Stimulated activated CD8-positive, alpha-beta memory T cell treated with anti-CD3 and anti-CD28 coated beads, Interleukin-7, amount 100 ng/mL, for 4 hours (primary cell): ENCODE measurements at places on chromosomes 4 and X.

- no peak for DNase-seq
Observed at GRCh38 chrX:2283111-2283859, 217.5 kb downstream of the DHRSX start.

DNA sequence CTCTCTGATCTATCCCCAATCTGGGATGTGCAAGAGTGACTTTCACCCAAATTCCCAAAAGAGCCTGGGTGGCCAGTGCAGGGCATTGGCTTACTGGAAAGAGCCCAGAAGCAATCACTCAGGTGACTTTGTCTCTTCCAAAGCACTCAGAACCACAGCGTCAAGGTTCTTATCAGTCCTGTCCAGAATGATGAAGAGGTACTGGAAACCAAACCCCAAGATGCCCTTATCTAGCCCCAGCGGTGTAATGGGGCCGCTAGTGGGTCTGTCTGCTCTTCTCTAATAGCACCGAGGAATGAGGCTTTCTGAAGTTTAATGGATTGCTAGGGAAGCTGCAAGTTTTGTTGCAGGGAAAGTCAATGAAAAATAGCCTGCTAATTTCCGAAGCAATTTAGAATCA lies 21.6 kb downstream of the CLNK start:
- no peak for DNase-seq

- no peak for DNase-seq
Observed at GRCh38 chrX:19789376-19789775, 98.0 kb downstream of the SH3KBP1 start.

DNA sequence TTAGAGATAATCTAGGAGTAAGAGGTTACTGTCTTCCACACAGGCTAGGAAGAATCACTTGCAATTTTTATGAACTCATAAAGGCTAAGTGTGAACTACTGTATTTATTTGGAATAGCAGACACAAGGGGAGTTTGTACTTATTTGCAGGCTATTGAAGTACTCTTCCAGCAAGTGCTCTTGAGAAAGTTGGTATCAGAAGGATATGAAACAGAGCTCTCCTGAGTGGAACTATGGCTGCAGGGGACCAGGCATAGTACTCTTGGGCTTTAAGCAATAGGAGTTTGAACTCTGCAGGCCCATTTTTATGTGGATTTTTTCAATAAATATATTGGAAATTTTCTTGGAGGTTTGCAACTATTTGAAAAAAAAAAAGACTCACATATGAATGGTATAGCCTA lies 756.3 kb upstream of the ATOH1 start:
- no peak for DNase-seq

- no peak for DNase-seq
Observed at GRCh38 chr4:6287017-6287788, 17.6 kb downstream of the WFS1 start.

DNA sequence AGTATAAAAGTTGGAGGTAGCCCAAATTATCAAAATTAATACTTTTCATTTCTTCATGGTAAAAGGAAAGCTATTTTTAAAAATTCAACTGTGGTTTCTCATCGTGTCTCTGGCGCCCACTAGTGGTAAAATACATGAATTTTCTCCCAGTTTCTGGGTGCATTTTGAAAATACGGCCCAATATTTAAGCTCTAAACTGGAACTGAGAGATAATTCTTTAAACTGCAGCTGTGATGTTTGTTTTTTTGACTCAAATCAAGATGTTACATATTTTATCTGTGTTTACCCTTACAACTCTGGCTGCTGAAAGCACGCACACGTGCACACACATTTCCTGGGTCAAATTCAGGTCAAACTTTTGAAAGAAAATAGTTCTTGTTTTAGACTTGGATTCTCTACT lies 123.9 kb upstream of the ACSL4 start:
- DNase-seq: no peak

- DNase-seq: no peak
Observed at GRCh38 chr4:122129061-122129460, 23.1 kb upstream of the BLTP1 start.

GRCh38 chr4:6917461-6918271 lies 8.0 kb downstream of the TBC1D14 start:
- no peak for DNase-seq

DNA sequence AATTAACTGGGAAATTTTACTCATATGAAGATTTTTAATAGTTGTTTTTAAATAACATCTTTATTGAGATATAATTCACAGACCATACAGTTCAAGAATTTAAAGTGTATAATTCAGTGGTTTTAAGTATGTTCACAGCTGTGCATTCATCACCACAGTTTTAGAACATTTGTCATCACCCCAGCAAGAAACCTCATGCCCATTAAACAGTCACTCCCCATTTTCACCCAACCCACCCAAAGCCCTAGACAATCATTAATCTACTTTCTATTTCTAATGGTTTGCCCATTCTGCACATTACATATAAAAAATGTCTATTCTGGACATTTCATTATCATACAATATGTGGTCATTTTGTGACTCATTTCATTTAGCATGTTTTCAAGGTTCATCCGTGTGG lies 2.8 kb downstream of the UPRT start:
- no peak for DNase-seq

DNA sequence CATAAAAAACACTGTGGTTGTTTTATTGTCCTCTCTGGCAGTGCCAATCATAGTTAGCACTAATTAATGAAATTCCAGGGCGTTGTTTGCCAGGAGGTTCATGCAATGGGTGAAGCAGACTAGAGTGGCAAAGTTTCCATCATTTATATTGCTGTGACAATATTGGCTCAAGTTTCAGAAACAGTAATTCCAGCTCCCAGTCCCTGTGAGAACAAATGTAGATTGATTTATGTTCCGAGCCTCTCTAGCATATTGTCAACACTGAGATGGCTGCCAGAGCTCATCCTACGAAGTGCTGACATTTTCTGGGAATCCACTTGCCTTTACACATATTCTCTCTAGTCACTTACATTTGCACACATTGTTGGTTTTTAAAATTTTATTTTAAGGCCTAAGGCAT lies 440.0 kb upstream of the IGFBP7 start:
- DNase-seq: no peak

- no peak for DNase-seq
Observed at GRCh38 chrX:46912098-46912602, at the start of gene JADE3. Gene JADE3 (plus strand): TSS chrX:46912421. CDS start chrX:46984895, 72,474 bp downstream.

DNA sequence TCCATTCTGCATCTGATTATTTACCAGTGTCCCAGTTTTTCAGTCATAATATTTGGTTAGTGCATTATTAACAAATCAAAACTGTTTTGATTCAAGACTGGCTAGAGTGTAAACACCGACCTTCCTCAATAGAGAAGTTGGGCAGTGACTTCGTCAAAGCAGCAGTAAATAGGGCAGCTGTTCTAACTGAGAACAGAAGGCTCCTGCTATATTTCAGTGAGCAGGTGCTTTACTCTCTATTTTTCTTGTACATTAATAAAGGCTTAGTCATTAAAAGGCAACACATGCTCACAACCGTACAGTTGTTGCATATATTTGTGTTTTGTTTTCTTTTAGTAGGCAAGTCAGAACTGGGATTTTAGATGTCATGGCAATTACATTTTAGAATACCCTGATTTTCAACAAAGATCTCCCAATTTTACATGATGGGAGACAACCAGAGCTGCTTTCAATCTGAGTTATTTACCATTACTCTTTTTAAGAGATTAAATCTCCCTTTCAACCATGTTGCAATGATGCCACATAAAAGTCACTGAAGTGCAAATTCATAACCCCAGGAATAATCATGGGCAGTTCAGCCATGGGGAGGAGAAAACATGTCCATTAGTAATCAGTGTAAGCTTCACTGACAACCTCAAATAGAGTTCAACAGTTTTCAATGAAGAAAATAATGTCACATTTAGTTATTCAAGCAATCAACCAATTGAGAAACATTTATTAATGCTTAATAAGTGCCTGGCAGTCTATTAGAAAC lies 233.3 kb downstream of the NDST4 start:
- no peak for DNase-seq

GRCh38 chrX:65928522-65928921 lies 111.4 kb downstream of the VSIG4 start:
- DNase-seq: no peak

DNA sequence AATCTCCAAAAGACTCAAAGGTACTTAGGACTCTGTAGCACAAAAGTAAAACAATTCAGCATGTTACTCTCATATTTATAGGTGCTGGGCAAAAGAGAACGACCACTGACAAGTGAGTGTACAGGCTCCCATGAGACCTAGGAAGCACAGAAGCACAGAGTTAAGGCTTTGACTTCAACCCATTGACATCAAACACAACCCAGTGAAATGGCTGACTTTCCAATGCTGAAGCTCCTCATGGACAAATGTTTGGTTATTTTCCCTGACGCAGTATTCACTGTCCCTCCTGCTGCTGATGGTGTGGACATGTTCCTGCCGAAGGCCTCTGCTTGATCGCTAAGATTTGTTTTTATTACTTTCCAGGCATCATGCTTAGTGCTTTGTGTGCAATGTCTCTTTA lies 148.7 kb downstream of the TSPAN5 start:
- DNase-seq: no peak

DNA sequence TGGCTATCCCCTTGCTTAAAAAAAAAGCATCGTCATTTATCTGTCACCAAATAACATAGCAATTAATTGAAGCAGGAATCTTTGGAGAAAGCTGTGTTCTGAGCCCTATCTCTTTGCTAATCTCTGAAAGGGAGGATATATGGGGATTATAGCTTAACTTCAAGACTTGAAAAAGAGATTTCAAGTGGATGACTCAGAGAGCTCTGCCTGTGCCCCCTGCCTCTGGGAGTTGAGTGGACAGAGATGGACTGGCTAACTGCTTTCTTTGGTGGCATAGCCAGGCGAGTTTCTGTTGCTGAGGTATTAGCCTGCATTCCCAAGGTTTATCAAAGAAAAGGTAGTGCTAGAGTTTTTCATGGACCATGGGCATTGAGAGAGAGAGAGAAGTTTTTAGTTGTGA lies 91.6 kb downstream of the DDIT4L start:
- no peak for DNase-seq

DNA sequence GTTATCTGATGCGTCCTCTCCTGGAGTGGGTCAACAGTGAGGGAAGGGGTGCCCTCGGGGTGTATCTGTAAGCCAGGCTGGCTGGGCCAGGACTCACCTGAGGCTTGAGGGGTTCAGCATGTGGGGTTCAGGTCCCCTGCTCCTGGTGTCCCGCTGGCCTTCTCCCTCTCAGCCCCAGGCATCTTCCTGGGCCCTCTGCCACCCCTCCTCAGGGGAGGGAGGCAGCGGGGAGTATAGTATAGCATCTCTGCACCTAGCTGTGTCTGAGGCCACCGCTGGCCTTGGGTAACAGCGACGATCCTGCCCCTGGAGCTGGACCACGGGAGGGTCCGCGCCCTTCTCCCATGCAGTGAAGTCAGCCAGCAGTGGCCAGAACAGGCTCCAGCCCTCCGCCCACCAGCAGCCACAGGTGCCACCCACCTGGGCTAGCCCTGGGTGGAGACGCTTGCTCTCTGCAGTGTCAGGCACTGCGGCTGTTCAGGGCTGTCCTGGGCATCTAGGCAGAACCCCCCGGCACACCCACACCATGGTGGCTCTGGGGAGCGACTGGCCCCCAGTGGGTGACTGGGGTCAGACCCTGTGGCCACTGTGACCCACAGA lies 110.7 kb upstream of the NKX1-1 start:
- no peak for DNase-seq

- DNase-seq: no peak
Observed at GRCh38 chr4:144599621-144600020, 46.3 kb upstream of the HHIP start.

- no peak for DNase-seq
Observed at GRCh38 chr4:137664046-137664387, 131.7 kb upstream of the PCDH18 start.

DNA sequence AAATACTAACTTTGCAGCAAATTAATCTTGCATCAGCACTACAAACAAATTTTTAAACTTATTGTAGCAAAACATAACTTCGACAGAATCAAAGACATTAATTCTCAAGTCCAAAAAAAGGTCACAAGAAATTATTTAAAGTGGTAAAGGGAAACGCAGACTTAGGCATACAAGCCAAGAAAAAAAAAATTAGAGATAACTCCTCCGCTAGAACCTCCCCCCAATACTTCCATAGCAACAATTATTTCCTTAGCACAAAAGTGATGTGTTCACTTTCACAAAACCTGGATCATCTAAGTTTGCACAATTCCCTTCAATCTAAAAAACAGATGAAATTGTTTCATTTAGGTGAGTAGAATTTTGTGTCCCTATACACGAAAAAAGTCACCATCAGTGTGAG lies 1.1 kb downstream of the LRBA start:
- DNase-seq: no peak

DNA sequence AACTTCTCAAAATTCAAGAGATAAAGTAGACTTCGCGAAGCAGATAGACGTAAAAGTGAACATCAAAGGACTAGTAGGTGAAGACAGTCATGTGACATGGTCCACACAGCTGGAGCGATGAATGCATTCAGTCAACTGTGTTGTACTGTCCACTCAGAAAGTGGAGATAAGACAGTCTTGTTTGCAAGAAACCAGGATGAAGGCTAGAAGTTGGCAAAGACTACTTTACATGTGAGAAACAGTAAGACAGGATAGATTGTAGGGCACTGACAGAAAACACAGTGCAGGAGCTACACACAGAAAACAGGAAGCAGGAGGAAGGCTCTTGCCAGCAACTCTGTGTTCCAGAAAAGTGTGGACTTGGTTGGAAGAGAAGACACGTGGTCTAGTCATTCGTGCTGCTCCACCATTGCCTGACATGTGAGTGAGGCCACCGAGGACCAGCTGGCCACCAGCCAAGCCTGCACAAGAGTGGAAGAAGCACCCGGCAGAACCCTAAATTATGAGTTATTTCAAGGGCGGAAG lies 78.9 kb downstream of the FAT1 start:
- DNase-seq: no peak

DNA sequence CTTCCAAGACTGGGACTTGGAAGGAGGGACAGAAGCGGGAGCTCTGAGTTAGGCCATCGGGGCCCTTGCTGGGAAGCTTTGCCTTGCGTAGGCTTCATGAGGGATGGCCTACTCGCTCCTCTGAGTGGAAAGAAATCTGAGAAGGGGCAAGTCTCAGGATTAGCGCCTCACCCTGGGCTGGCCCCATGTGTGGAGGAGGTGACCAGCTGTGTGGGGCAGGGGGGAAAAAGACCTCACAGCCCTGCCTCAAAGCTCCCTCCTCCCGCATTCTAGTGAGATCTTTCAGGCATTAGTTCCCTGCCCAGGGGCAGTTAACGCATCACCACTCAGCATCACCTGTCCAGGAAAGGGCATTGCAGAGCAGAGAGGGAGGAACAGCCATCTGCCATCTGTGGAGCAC lies 156.1 kb downstream of the ENPP6 start:
- DNase-seq: no peak

- DNase-seq: no peak
Observed at GRCh38 chr4:26213317-26213716, 107.5 kb upstream of the RBPJ start.

- DNase-seq: no peak
Observed at GRCh38 chr4:151541389-151542071, 132.6 kb downstream of the FHIP1A start.
